ENCODE measurements at places on chromosomes 3 and 15. TPM values are rescaled to one million over a fixed set of nuclear protein-coding genes. Genes with fewer than 3 reads are reported as not detected.

Gene RLBP1
- total RNA-seq, result not detected

Gene LTK
- 0.69 TPM for total RNA-seq

GRCh38 chr3:148615382-148615781 lies 82.3 kb upstream of the AGTR1 start:
- no peak for DNase-seq

DNA sequence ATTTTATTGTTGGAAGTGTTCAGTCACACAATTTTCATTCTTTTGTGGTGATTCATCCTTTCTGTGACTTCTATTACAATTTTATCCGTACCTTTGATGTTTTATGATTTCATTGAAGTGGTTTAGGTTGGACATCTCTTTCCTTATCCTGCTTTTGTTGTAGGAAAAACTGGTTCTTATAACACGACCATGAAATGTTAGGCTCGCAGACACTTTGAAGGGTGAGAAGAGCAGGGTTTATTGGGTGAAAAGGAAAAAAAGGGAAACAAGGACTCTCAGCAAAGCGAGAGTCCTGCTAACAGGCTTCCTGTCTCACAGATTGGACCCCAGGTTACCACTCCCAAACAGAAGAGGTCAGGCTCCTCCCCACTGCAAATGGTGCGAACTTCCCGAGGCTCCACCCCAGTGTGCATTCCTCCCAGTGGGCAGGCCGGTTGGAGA lies 257.4 kb downstream of the STXBP5L start:
- no peak for DNase-seq

DNA sequence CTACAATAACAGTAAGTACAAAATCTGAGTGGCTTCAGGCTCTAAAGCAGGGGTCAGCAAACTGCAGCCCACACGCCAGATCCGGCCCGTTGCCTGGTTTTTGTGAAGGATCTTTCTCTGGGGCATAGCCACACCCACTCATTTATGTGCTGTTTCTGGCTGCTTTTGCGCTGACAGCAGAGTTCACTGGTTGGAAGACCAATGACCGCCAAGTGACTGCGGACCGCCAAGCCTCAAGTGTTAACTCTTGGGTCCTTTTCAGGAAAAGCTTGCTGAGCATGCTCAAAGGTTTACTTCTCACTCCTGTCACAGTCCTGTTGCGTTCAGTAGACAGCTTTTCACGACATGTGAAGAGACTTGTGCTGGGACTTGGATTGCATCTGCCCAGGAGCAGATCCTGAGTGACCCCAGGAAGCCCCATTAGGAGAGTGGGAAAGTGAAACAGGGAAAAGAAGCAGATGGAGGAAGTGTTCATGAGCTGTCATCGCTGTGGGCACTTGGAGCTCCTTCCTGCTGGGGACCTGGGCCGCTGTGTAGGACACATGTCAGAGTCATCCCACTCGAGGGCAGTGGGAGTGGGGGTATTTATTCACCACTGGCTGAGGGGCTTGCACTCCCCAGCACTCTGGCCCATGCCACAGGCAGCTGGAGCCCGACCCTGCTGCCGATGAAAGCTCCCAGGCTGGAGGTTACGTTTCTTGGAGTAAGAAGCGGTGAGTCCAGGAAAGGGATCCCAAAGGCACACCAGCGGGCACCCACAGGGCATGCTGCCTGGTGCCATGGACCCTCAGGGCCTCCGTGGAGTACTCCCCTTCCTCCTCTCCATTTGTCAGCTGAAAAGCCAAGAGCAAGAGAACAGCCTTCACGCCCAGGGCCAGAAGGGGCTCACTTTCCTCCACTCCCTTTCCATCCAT lies 249.1 kb downstream of the PLCL2 start:
- no peak for DNase-seq

DNA sequence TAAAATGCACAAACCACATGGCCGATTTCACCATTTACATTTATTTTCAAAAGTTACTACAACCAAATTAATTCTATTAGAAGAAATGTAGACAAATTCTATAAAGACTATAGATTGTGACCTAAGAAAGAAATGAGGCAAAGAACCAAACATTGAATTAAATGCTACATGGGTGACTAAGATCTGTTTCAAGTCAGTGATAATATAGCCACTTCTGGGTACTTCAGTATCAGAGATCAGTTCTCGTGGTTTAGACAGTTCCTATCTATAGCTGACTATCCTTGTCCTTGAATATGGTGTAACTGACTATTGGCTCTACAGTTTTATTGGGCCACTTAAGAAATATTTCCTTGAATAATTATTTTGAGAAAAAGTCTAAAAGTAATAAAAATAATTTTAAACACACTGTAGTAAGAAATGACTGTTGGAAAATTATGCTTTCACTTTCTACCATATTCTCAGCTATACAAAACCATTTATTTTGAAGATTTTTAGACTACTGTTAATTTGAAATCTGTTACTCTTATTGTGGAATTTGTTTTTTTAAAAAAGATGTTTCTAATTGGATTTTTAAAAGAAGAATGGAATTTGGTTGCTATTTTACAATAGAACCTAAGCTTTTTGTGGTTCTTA lies 14.1 kb downstream of the KCNMB3 start:
- no peak for DNase-seq

Gene BBS4
- 11.6 TPM for total RNA-seq

DNA sequence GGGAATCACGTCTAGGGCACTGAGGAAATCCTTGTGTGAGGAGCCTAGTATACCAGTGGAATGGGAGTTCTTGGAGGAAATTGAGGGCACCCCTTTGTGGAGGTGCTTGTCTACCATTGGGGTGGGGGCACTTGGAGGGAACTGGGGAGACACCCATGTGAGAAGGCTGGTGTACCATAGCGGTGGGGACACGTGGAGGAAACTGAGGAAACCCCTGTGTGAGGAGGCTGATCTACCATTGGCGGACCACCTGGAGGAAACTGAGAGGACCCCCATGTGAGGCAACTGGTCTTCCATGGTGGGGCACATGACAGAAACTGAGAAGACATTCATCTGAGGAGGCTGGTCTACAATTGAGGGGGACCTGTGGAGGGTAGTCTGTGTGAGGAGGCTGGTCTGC lies 164.5 kb downstream of the FBLN2 start:
- no peak for DNase-seq
